ENCODE measurements at places on chromosomes 3 and 15. TPM values are rescaled to one million over a fixed set of nuclear protein-coding genes. Genes with fewer than 3 reads are reported as not detected.

The ARL8B gene
- total RNA-seq, result 69.0 TPM

The IQCH gene
- total RNA-seq, result 1.8 TPM

The TRPM7 gene
- 23.1 TPM for total RNA-seq

The NEIL1 gene
- 1.7 TPM for total RNA-seq

The CAMK1 gene
- 16.2 TPM for total RNA-seq

The SH3GL3 gene
- 0.67 TPM for total RNA-seq

The PPP2R3A gene
- total RNA-seq, result 3.3 TPM

The ZPLD1 gene
- 0.06 TPM for total RNA-seq

The LSG1 gene
- 30.6 TPM for total RNA-seq

The FRMD5 gene
- 3.7 TPM for total RNA-seq

The EBLN2 gene
- 0.67 TPM for total RNA-seq

The AGTR1 gene
- 0.40 TPM for total RNA-seq

The PP2D1 gene
- total RNA-seq, result not detected

The GOLGA8S gene
- 0.18 TPM for total RNA-seq

The TF gene
- total RNA-seq, result 0.69 TPM

The UNC13C gene
- not detected for total RNA-seq

The ISLR gene
- 0.35 TPM for total RNA-seq

The POC1A gene
- total RNA-seq, result 19.1 TPM

The SIDT1 gene
- 0.69 TPM for total RNA-seq

The TMEM266 gene
- 0.09 TPM for total RNA-seq

The MME gene
- total RNA-seq, result not detected

The GOLGA6A gene
- 0.05 TPM for total RNA-seq

The TUSC7 gene
- total RNA-seq, result not detected

The PIF1 gene
- 19.2 TPM for total RNA-seq

The STRC gene
- total RNA-seq, result 0.06 TPM

The PLA2G4F gene
- not detected for total RNA-seq

The HAUS2 gene
- 18.3 TPM for total RNA-seq

The ACOX2 gene
- total RNA-seq, result 8.4 TPM

The CDHR4 gene
- total RNA-seq, result 0.44 TPM

The ACAD11 gene
- total RNA-seq, result 5.2 TPM

The ARGFX gene
- total RNA-seq, result not detected

The RAB5A gene
- 41.8 TPM for total RNA-seq

The C3orf22 gene
- not detected for total RNA-seq

The P2RY1 gene
- 0.37 TPM for total RNA-seq

The FOXB1 gene
- total RNA-seq, result not detected

The LMOD3 gene
- total RNA-seq, result not detected

The NR2C2 gene
- 20.6 TPM for total RNA-seq

The SYNPR gene
- total RNA-seq, result not detected

The RGMA gene
- 0.19 TPM for total RNA-seq

The ANKDD1A gene
- total RNA-seq, result 1.8 TPM

The PLA2G4D gene
- total RNA-seq, result not detected

The EXOG gene
- 9.7 TPM for total RNA-seq

The PLSCR5 gene
- total RNA-seq, result not detected

The LRRK1 gene
- total RNA-seq, result 17.8 TPM

The ZBTB11 gene
- 9.6 TPM for total RNA-seq

The SLC7A14 gene
- not detected for total RNA-seq

The PATL2 gene
- total RNA-seq, result 0.24 TPM

The FAM107A gene
- total RNA-seq, result not detected

The GOLGA6L10 gene
- 0.69 TPM for total RNA-seq

The ICE2 gene
- total RNA-seq, result 32.1 TPM

The SPESP1 gene
- not detected for total RNA-seq

The MED12L gene
- 0.39 TPM for total RNA-seq

The ARHGEF26 gene
- 6.7 TPM for total RNA-seq

The SLC9A9 gene
- total RNA-seq, result 0.29 TPM

The C3orf52 gene
- 14.7 TPM for total RNA-seq

The COPG1 gene
- total RNA-seq, result 74.4 TPM

The ZFYVE19 gene
- total RNA-seq, result 19.7 TPM

Measured in A549 treated with CORT108297 at 1 μM for 4 hours (cell line).